ENCODE measurements at places on chromosomes 6 and 20. TPM values are rescaled to one million over a fixed set of nuclear protein-coding genes. Genes with fewer than 3 reads are reported as not detected.

Gene PPP1R3G
- total RNA-seq = 11.5 TPM

Gene BTNL2
- total RNA-seq = not detected

Gene FLRT3
- not detected for total RNA-seq

Gene PABPC1L
- total RNA-seq = 2.3 TPM

Gene MDFI
- total RNA-seq = 2.2 TPM

Gene PTCRA
- not detected for total RNA-seq

Gene ZNF318
- total RNA-seq = 11.2 TPM

Gene ZSCAN23
- 1.9 TPM for total RNA-seq
